ENCODE measurements at places on chromosomes 4 and X.

- DNase-seq: no peak
These were observed 10.1 kb downstream of the C4orf50 start for GRCh38 chr4:6008092-6008551.

- no peak for DNase-seq
These were observed 14.1 kb downstream of the RNF212 start for GRCh38 chr4:1099270-1099669.

- no peak for DNase-seq
These were observed 194.9 kb downstream of the PACRGL start for GRCh38 chr4:20895208-20895607.

DNA sequence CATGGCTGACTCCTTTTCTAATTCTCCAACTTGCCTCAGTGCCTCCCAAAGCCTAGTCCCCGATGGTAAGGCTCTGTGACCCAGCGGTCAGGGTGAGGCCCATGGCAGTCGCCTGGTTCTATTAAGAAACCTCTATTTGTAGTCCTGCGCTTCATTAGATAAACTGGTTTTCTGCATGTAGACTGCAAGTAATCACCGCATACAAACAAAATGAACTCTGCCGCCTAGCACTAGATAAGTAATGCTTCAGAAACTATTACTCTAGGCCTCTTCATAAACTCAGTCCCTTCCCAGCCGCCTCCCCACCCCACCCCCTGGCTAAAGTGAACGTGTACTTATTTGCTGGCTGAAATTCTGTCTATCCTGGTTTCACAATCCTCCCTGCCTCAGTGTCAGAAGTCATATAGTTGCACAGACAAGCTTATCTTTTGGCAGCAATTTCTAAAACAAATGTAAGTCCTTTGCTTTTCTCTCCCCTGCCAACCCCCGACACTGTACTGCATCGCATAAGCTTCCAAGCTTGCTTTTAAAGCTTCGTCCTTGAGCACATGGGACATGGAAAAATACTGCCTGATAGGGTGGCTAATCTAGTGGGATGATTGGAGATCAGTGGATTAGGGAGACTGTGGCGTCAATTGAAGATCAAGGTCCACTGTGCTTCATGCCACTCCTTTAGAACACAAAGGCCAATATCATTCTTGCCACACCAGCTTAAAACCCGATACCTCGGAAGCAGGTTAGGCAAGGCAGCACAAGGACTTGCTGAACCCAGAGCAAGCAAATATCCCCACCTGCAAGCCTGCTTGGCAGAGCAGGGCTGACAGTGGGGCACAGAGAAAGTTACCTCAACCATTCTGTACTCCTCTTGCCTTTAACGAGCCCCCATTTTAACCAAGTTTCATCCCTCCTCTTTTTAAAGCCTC is 125.8 kb downstream of the IRF2 start:
- no peak for DNase-seq

DNA sequence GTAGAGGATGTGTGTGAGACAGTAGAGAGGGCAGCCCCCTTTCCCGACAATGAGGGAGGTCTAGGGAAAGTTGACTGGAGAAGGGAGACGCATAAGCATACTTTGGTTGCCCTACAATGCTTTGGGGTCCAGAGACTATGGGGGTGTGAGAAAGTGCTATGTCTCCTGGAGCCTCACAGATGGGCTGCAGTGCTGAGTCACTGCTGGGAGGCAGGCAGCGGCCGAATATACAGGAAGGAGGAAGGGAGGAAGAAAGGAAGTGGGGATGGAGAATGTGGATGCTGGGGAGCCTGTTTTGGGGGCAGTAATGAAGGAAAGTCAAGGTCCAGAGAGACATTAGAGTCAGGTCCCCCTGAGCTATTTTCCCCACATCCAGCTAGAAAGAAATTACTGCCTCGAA is 12.7 kb downstream of the DRP2 start:
- DNase-seq: no peak

GRCh38 chr4:142366769-142367181 is 479.3 kb downstream of the INPP4B start:
- DNase-seq: no peak

- DNase-seq: no peak
These were observed 145.6 kb upstream of the RBPJ start for GRCh38 chr4:26175006-26175786.

DNA sequence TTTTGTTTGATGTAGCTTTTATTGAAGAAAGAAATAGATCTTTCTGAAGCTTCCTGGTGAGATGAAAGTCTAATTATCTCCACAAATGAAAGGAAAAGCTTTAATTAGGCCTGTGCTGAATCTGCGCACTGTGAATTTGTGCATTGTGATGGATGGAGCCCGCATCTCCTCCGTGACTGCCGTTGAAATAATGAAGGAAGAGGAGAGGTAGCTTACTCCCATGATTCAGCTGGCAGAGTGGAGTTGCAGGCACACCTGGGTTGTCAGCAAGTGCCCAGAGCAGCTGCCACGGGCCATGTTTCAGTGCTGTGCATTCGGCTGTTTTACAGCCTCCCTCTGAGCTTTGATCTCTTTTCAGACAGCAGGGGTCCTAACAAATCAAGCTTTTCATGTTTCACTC is 735.3 kb upstream of the TENM3 start:
- DNase-seq: no peak

DNA sequence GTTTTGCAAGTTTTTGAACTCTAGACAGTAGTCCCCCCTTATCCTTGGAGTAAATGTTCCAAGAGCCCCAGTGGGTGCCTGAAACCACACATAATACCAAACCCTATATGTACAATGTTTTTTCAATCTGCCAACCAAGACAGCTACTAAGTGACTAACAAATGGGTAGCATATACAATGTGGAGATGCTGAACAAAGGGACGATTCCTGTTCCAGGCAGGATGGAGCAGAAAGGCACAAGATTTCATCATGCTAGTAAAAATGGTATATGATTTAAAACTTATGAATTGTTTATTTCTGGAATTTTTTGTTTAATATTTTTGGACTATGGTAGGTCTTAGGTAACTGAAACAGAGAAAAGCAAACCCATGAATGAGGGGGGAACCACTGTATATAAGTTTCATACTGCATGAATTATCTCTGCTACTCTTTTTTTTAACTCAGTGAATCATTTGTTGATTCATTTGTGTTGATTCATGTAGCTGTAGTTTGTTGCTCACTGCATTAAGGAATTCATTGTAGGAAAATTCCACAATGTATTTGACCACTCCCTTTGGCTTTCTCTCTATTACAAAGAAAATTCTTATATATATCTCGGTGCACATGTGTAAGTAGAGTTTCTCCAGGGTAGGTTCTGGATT is 21.9 kb upstream of the ANXA3 start:
- DNase-seq: no peak

DNA sequence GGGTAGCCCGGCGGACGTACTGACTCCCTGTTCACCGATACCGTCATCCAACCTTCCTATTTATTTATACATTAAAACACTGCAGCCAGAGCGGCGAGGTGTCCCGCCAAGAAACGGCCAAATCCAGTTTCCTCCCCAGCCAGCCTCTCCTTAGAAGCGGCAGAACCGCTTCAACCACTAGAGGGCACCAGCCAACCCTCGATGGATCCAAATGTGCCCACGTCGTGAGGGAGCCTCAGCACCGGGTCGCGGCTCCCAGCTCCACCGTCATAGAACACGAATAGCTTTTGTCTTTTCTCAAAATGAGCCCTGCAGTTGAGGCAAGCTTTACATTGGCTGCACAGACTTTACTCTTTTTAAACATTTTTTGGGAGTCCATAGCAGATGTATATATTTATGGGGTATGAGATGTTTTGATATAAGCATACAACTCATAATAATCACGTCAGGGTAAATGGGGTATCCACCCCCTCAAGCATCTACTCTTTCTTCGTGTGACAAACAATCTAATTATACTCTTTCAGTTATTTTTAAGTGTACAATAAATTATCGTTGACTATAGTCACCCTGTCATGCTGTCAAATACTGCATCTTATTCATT is 13.0 kb upstream of the HELT start:
- DNase-seq: peak; percentile 45

DNA sequence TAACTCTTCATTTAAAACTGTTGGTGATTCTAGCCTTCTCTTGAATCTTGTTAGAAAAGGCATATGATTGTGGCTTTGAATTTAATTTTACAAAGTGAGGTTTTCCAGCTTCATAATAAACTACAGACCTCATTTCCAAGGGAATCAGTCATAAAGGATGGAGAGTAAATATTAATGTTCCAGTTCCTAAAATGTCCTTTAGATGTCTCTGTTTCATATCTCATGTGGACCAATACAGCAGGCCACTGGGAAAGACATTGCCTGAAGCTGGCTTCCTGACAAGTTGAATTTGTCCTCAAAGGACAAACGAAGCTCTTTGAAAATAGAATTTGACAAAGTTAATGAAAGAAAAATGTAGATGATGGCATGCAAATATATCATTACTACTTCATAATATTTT is 125.4 kb downstream of the ZNF330 start:
- no peak for DNase-seq

DNA sequence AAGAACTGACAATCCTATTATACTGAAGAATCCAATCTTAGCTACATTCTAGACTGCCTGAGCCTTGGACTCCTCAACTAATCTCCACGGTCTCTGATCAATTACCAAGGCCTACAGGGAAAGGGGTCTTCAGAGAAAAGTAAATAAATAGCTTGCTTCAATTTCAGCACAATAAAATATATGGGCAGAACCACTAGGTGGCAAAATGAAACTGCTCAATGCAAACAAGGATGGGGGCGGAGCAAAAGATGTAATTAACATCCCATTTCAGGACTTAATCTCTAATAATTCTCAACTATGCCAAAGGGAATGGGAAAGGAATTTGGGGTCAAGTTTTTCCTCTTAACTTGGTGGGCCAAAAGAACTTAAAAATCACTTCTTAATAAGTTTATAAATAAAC is 78.4 kb upstream of the MAP3K15 start:
- DNase-seq: no peak

- no peak for DNase-seq
These were observed 11.7 kb upstream of the PRPS2 start for GRCh38 chrX:12779534-12779933.

GRCh38 chr4:179097741-179098140 is 1655.5 kb upstream of the AGA start:
- DNase-seq: no peak

DNA sequence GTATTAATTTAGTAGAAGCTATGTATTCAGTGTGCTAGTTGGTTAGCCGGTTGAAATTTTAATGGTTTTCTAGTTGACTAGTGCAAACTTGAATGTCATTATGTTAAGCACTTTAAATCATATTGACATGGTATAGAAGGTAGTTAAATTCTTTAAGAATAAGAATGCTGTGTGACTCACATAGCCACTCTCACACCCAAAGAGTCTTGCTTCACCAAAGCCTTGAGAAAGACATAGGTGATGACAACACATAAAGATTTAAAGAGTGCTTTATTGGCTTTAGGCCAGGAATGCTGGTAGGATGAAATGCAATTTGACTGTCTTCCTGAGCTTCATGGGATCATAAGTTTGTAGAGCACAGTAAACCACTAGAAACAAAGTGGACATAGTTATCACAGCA is 85.3 kb downstream of the DCAF8L2 start:
- DNase-seq: no peak

GRCh38 chr4:71406459-71406963 is 67.7 kb downstream of the SLC4A4 start:
- DNase-seq: no peak

- peak; percentile 35 for DNase-seq
These were observed 14.8 kb downstream of the PDK3 start for GRCh38 chrX:24479924-24480323.

- DNase-seq: no peak
These were observed 199.4 kb downstream of the PALLD start for GRCh38 chr4:168696280-168696679.

GRCh38 chrX:107659768-107660167 is 31.5 kb downstream of the PRPS1 start:
- DNase-seq: no peak

DNA sequence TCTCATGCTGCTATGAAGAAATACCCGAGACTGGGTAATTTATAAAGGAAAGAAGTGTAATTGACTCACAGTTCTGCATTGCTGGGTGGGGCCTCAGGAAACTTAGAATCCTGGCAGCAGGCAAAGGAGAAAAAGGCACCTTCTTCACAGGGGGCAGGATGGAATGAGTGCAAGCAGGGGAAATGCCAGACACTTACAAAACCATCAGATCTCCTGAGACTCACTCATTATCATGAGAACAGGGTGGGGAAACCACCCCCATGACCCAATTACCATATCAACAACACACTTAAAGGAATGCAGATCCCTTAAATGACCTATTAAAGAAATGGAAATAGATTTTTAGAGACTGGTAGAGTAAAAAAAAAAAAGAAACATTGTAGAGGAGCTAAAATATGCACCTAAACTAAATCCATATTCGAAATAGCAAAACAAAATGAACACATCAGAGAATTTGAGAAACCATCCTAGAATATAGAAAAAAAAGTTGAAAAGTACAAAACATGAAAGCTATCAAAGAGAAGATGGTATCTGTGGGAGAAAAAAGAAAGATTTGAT is 104.3 kb upstream of the UGT8 start:
- DNase-seq: no peak

DNA sequence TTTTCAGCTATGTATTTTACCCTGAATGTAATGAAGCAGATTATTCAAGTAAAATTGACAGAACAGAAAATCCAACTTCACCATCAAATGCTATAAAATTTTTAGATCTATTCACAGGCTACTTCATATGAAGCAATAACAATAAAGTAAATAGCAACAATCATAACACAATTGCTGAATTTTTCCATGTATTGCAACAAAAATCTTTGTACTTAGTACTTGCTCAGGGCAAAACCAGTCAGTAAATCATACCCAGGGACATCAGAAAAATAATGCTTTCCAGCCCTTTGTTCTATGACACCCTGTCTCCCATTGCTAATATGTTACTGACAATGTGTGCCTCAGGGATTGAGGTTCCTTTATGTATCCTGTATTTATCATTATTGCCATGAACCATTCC is 15.5 kb downstream of the TNIP3 start:
- DNase-seq: no peak
